CD4-positive, alpha-beta T cell treated with Interleukin-12 subunit alpha and Interleukin-12 subunit beta, for 1 hour (primary cell): ENCODE measurements at places on chromosomes 5 and 9.

GRCh38 chr5:74442466-74442865, 198.1 kb downstream of the ENC1 start:
- DNase-seq = no peak

- DNase-seq = no peak
Observed at GRCh38 chr9:136773386-136774044, 9.2 kb upstream of the LCN15 start.

DNA sequence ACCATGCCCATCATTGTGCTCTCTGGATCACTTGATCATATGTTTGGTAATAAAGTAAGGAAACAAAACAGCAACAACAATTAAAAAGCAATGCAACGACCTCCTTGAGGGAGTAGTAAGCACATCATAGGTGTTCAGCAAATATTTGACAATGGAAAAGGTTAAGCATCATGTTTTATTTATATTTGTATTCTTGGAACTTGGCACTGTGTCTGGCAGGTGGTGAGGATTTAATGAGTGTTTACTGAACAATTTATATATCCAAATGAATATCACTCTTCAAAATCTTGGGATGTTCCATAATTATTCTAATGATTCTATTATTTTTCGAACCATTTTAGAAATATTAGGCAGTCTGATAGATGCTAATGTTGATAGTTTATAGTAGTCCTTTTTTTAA, 6.2 kb downstream of the PIP5K1B start:
- DNase-seq = no peak

- DNase-seq = no peak
Observed at GRCh38 chr5:133367984-133368383, 244.4 kb downstream of the FSTL4 start.

- no peak for DNase-seq
Observed at GRCh38 chr9:132214027-132214622, 52.3 kb downstream of the NTNG2 start.

DNA sequence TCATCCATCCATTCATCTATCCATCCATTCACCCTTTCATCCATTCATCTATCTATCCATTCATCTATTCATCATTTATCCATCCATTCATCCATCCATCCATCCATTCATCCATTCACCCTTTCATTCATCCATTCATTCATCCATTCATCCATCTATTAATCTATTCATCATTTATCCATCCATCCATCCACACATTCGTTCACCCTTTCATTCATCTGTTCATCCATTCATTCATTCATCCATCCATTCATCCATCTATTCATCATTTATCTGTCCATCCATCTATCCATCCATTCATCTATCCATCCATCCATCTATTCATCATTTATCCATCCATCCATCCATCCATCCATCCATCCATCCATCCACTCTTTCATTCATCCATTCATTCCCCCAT, 33.9 kb upstream of the FCN2 start:
- no peak for DNase-seq
